HAP-1 (cell line): ENCODE measurements at places on chromosomes 5 and 9.

- DNase-seq, result no peak
Measured at GRCh38 chr5:41858890-41859289, 11.3 kb downstream of the OXCT1 start.

GRCh38 chr5:81145329-81145935 is 87.7 kb upstream of the CKMT2 start:
- DNase-seq, result no peak

DNA sequence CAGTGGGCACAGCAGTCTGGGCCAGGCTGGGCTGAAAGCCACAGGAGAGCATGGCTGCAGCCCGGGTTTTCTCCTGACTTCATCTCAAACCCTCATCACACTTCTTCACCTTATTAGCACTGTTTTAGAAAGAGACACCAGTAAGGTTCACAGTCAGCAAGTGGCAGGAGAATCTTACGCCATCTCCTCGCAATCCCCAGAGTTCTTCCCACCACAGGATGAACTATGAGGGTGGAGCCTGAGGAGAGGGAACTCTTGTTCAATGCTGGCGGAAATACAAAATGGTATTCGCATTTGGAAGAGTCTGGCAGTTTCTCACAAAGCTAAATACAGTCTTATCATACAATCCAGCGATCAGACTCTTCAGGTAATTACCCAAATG is 14.7 kb downstream of the BICD2 start:
- DNase-seq, result no peak

DNA sequence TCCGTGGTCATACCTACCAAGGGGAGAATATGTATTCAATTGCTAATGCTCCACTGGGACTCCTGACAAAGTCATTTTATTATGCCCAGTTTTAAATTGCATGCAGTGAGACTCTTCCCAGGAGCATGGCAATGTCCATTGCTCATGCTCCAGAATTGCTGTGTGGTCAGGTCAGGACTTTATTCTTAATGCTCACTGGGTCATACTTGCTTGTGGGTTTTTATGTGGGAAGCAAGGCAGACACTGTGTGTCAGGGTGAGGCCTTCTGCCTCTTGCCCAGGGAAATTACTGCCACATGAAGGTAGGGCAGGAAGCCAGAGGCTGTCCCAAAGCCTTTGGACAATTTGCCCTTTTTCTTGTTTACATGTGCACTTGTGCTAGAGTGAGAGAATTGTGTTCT is 164.6 kb upstream of the MEF2C start:
- DNase-seq, result no peak

DNA sequence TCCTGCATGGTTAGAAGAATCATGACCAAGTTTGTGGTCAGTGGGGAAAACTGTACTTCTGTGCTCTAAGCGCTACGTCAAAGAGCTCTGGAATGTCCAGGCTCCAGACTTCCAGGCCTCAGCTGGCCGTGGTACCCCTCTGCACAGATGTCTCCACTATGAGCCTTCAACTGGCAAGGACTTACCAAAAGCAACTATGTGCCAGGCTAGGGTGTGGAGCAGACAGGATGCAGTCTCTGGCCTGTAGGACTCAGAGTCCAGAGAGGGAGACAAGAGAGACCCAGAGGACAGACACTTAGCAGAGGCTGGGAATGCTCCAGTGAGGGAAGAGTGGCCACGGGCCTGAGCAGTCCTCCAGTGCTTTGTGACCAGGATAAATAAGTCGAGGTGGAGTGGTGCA is 31.0 kb upstream of the TCF7 start:
- DNase-seq, result no peak

DNA sequence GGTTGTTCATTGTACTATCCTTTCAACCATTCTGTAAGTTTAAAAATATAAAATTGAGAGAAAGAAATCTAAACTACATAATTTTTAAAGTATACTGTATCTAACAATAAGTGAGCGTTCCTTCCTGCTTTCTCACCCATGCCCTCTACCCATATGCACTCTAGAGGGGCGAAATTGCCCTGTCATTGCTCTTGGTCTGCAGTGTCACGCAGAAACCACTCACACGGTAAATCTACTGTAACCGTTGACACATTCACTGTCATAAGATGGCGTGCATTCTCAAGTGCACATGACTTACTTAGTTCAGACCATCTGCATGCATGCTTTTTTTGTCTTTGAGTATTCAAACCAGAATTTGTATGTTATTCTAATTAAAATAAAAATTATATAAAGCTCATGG is 55.7 kb upstream of the NIPBL start:
- no peak for DNase-seq

DNA sequence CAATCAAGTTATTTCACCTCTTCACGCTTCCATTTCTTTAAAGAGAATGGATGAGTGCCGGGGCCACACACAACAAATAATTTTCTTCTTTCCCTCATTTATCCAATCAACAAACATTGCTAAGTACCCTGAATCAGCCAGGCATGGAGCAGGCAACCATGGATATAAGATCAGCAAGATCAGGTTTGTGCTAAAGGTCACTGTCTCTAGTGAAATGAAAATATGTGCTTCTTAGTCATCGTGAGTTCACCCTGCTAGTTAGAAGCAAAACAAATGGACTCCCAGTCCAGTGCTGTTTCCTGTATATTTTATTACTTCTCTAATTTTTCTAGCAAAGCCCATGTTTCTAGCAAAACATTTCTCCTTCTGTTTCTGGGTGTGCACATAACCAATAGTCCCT is 629.2 kb downstream of the BNC2 start:
- no peak for DNase-seq

DNA sequence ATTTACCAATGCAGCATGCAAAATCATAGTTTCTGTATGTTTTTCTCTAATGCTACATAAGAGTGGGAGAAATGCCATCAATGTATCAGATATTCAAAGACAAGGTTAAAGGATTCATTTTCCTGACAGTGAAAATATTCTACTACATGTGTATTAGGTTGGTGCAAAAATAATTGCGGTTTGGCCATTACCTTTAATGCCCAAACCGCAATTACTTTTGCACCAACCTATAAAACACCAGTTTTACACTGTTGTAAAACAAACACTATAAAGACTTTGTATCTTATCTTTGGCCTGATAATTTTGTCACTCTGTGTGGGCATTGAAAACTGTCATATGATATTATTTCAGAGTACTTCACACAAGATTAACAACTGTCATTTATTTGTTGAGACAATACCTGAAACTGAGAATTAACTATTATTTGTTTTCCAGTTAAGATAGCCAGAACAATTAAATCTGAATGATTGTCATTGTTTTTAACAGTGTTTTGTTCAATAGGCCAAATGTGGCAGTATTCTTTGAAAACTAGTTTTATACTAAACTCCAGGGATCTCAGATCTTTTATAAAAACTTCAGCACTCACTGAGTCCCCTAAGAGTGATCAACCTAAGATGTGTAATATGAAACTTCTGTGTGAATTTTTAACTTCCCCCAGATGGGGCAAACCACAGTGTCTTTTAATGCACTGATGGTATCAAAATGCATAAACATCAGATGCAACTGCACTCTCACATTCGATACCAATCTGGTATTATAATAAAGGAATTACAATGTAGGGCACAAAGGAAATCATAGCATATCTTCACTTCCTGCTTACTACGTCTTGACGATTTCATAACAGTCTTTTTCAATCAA is 53.8 kb upstream of the FBN2 start:
- no peak for DNase-seq

GRCh38 chr5:151248651-151249050 is 4.3 kb upstream of the GM2A start:
- no peak for DNase-seq

GRCh38 chr9:27382975-27383374 is 86.0 kb upstream of the EQTN start:
- DNase-seq, result no peak

GRCh38 chr5:76099756-76100155 is 16.6 kb downstream of the SV2C start:
- DNase-seq, result no peak

GRCh38 chr5:17852111-17852510 is 217.9 kb downstream of the TAF11L14 start:
- no peak for DNase-seq
